Activated B cell treated with CpG ODN at 0.5 μM for 24 hours (primary cell): ENCODE measurements at places on chromosomes 1 and 21. TPM values are rescaled to one million over a fixed set of nuclear protein-coding genes. Genes with fewer than 3 reads are reported as not detected.

GRCh38 chr1:58779059-58779754 is 4.6 kb downstream of the JUN start:
- peaks cover 26% of the 10 kb centered on the region for H3K4me1 ChIP-seq
- DNase-seq = no peak
- no peak overlapping the region for H3K27ac ChIP-seq

- H3K36me3 ChIP-seq = no peaks in the 10 kb centered on the region
- H3K27me3 ChIP-seq = peaks cover 14% of the 10 kb centered on the region
- H3K4me1 ChIP-seq = peaks cover 7% of the 10 kb centered on the region
- DNase-seq = no peak
- H3K27ac ChIP-seq = peak overlapping the region; percentile 30
Observed at GRCh38 chr1:24311741-24312140, 7.4 kb upstream of the GRHL3 start.

GRCh38 chr1:103122983-103123720 is 14.8 kb upstream of the COL11A1 start:
- no peak overlapping the region for H3K4me3 ChIP-seq
- DNase-seq = no peak
- H3K27ac ChIP-seq = no peak overlapping the region
- H3K27me3 ChIP-seq = no peaks in the 10 kb centered on the region
- H3K36me3 ChIP-seq = no peaks in the 10 kb centered on the region

DNA sequence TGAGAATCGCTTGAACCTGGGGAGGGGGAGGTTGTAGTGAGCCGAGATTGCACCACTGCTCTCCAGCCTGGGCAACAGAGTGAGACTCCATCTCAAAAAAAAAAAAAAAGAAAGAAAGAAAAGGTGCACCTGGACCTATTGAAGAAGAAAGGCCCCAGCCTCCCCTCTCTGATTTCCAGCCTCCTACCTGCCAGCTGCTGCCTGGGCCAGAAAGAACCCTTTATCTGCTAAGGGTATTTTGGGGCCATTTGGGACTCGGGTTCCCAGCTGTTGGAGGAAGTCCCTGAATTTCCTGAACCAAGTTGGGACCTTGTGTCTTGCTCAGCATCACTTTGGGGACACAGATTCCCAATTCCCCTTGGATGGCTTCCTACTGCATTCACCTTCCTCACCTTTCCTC is 3.9 kb upstream of the TNFRSF8 start:
- H3K4me1 ChIP-seq = peaks cover 30% of the 10 kb centered on the region
- H3K4me3 ChIP-seq = no peak overlapping the region
- H3K36me3 ChIP-seq = no peaks in the 10 kb centered on the region
- peaks cover 14% of the 10 kb centered on the region for H3K27me3 ChIP-seq
- DNase-seq = no peak
- H3K27ac ChIP-seq = no peak overlapping the region

DNA sequence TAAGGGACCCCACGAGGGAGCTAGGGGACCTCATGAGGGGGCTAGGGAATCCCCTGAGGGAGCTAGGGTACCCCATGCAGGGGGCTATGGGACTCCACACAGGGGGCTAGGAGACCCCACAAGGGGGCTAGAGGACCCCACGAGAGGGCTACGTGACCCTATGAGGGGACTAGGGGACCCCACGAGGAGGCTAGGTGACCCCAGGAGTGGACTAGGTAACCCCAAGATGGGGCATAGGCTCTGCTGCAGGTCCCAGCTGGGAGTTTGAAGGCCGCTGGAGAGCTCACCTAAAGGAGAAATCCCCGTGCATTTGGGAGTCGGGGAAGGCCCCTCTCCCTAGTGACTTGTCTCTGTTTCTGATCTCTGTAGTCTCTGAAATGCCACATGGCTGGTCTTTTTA is 50.0 kb upstream of the DMRTB1 start:
- H3K27me3 ChIP-seq = peaks cover 24% of the 10 kb centered on the region
- no peak overlapping the region for H3K27ac ChIP-seq
- no peak for DNase-seq
- no peaks in the 10 kb centered on the region for H3K4me1 ChIP-seq
- H3K4me3 ChIP-seq = no peak overlapping the region

DNA sequence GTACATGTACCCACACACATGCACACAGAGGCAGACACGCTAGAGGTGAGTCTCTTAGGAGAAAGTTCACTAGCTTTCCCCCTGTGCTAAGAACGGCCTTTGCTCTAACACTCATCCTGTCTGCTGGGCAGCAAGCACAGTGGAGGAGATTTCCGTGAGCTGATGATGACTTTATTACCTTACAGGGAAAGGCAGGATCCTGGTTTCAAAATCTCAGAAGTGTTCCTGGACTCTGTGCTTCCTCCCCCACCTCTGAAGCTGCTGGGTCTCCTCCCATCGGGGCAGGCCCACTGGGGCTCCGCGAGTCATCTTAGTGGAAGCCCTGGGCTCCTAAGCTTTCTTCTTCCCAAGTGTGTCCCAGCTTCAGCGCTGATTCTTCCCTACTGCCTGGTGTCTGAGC is 2.7 kb downstream of the FAM3B start:
- DNase-seq = no peak
- H3K27me3 ChIP-seq = peaks cover 43% of the 10 kb centered on the region
- H3K36me3 ChIP-seq = no peaks in the 10 kb centered on the region
- no peak overlapping the region for H3K27ac ChIP-seq
- H3K4me3 ChIP-seq = no peak overlapping the region
- H3K4me1 ChIP-seq = peaks cover 6% of the 10 kb centered on the region

GRCh38 chr1:117167402-117167801 is 43.3 kb downstream of the VTCN1 start:
- DNase-seq = no peak
- no peak overlapping the region for H3K27ac ChIP-seq
- no peaks in the 10 kb centered on the region for H3K4me1 ChIP-seq
- H3K36me3 ChIP-seq = no peaks in the 10 kb centered on the region
- no peak overlapping the region for H3K4me3 ChIP-seq
- peaks cover 11% of the 10 kb centered on the region for H3K27me3 ChIP-seq

DNA sequence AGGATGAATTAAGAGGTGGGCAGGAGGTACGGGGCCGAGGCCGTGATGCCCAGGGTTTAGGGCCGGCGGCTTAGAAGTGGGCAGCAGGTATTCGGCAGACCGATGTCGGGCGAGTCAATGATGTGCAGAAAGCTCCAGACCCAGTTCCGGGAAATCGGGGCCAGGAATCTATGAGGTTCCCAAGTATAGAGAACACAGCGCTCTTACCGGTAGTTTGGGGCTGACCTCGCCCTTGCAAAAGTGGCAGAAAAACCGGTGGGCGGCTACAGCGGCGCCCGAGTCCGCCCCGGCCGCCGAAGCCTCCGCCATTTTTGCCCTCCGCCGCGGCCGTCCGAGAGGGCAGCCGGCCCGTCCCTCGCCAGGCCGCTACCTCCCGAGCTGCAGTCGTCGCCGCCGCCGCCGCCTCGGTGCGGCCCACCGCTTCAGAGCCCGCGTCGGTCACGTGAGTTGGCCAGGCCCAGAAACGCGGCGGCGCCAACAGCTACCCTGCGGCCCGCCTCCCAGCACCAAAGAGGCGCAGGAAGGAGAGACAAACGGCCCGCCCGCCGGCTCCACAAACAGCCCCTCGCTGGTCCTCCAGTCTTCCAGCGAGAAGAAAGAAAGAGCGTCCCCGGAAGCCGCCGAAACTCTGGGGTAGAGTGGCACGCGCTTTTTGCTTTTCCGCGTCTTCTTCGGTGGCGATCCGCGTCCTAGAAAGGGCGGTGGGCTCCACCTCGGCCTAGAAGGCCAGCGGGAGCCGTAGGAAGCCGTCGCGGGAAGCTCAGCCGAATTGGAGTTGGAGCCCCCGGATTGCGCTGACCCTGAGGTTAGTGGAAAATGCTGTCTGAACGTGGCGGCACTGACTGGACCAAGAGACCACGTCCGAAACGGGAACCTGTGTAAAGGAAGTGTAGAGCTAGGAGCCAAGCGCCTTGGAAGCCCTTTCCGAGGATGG is at the start of the genes POLR3C and RNF115:
Gene POLR3C (plus strand): TSS at position 636 of the 934 bp plus-strand sequence. CDS start 1,577 bp downstream, outside the sequence.
Gene RNF115 (minus strand): TSS at position 531 of the 934 bp plus-strand sequence. CDS start 222 bp downstream, at position 309.
- DNase-seq = peak; percentile 80
- peak within 1 kb of the TSS; percentile 94 for H3K27ac ChIP-seq
- peaks cover 25% of the 10 kb centered on the region for H3K4me1 ChIP-seq
- H3K27me3 ChIP-seq = no peaks in the 10 kb centered on the region
- H3K36me3 ChIP-seq = peaks cover 42% of the 10 kb centered on the region
- peak within 1 kb of the TSS; percentile 97 for H3K4me3 ChIP-seq

DNA sequence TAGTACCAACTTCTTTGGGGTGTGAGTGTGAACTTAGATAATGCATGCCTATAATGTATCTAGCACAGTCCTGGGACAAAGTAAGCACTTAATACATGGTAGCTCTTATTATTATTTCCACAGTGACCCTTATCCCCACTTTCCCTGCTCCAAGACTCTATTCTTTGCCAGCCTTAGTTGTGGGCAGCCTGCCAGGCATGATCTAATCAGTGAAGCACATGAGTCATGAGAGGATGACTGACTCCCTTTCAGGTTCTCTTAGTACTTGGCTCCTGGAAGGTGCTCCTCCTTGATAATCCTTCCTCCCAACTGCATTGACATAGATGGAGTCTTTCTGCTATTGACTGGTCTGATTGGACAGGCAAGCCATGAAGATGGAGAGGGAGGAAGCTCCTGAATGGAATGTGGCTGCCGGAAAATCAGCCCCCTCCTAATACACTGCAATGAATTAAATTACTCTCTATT is 17.4 kb upstream of the GNG12 start:
- no peak overlapping the region for H3K27ac ChIP-seq
- no peaks in the 10 kb centered on the region for H3K36me3 ChIP-seq
- H3K27me3 ChIP-seq = peaks cover 10% of the 10 kb centered on the region
- H3K4me1 ChIP-seq = no peaks in the 10 kb centered on the region
- DNase-seq = no peak
- H3K4me3 ChIP-seq = no peak overlapping the region

GRCh38 chr1:22177354-22178003 is 34.6 kb upstream of the WNT4 start:
- peak overlapping the region; percentile 76 for H3K27ac ChIP-seq
- H3K4me3 ChIP-seq = peak overlapping the region; percentile 26
- peaks cover 9% of the 10 kb centered on the region for H3K27me3 ChIP-seq
- peaks cover 43% of the 10 kb centered on the region for H3K4me1 ChIP-seq
- DNase-seq = no peak
- H3K36me3 ChIP-seq = no peaks in the 10 kb centered on the region

GRCh38 chr1:171220581-171221054 is 27.7 kb upstream of the FMO1 start:
- no peaks in the 10 kb centered on the region for H3K36me3 ChIP-seq
- DNase-seq = no peak
- peaks cover 4% of the 10 kb centered on the region for H3K27me3 ChIP-seq
- no peak overlapping the region for H3K27ac ChIP-seq

ICOSLG gene
- total RNA-seq = 36.4 and 40.9 TPM in 2 replicates

PLD5 gene
- not detected in 2 replicates for total RNA-seq
